ENCODE measurements at places on chromosomes 16 and 17. TPM values are rescaled to one million over a fixed set of nuclear protein-coding genes. Genes with fewer than 3 reads are reported as not detected.

DNA sequence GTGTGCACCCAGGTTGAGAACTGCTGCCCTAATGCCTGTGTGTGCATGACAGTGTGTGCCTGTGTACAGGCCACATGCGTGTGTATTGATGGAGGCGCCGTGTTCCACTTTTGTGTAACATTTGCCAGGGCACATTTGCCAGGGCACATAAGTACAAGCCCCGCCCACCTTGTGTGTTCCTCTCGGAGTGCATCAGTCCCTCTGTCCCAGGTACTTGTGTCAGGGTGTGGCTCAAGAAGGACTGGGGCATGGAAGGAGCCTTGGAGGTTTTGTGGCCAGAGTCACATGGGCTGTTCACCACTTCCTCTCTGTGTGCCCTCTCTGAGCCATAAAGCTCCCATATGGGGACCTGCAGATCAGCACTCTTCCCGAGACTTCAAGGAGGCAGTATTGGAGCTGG, 73.9 kb downstream of the MRM1 start:
- DNase-seq, result no peak

DNA sequence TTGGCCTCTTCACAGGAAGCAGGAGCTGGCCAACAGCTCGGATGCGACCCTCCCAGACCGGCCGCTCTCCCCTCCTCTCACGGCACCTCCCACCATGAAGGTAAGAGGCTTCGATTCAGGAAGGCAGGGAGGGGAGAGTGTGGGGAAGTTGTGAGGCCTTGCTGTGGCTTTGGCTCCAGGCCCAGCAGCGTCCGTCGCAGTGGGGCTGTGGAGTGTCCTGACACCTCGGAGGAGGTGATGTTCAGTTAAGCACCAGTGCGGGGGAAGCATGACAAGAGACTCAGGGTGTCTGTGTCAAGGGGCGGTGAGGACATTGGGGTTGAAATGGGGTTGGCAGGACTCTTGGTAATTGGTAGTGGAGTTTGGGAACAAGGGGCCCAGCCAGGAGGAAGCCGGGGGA, 109.0 kb downstream of the RAP1GAP2 start:
- DNase-seq, result no peak

The CIITA gene
- 32.0 TPM for total RNA-seq

The OSGIN1 gene
- 5.9 TPM for total RNA-seq

The ACSM2A gene
- not detected for total RNA-seq

The TTYH2 gene
- 8.2 TPM for total RNA-seq
